ENCODE measurements at places on chromosomes 11 and 22. TPM values are rescaled to one million over a fixed set of nuclear protein-coding genes. Genes with fewer than 3 reads are reported as not detected.

Gene MAPK8IP2
- 0.26 TPM for total RNA-seq

Gene GPR83
- total RNA-seq: not detected

Gene LDHAL6A
- total RNA-seq: not detected

Gene IGSF9B
- total RNA-seq: not detected

Gene SEPTIN5
- 28.1 TPM for total RNA-seq

Gene FAM180B
- not detected for total RNA-seq

Gene OR4A16
- not detected for total RNA-seq

Gene MS4A1
- total RNA-seq: not detected

Gene RNASEH2C
- 55.8 TPM for total RNA-seq

Gene CALCA
- not detected for total RNA-seq

Gene C1QTNF6
- total RNA-seq: 5.1 TPM

Gene MTMR2
- total RNA-seq: 43.3 TPM

Gene KRTAP5-11
- not detected for total RNA-seq

Gene SHISAL1
- total RNA-seq: under 0.01 TPM

Gene MMP11
- total RNA-seq: 8.2 TPM

Gene BTBD18
- total RNA-seq: not detected

Gene CNIH2
- total RNA-seq: not detected

Gene OR4D5
- not detected for total RNA-seq

Gene GLYAT
- total RNA-seq: not detected

Gene SCO2
- total RNA-seq: 2.0 TPM

Gene OR52N1
- not detected for total RNA-seq

Gene USP47
- 81.1 TPM for total RNA-seq

Gene SSTR3
- not detected for total RNA-seq

Gene MPPED1
- total RNA-seq: not detected

Gene RNF121
- total RNA-seq: 18.3 TPM

Gene CDON
- 1.8 TPM for total RNA-seq

Gene ASCL2
- not detected for total RNA-seq

Gene C11orf16
- not detected for total RNA-seq

Gene RAB39A
- under 0.01 TPM for total RNA-seq

Gene TRIM6
- 1.5 TPM for total RNA-seq

Gene RASL10A
- total RNA-seq: 22.6 TPM

Gene AGBL2
- total RNA-seq: 0.09 TPM

Gene NLRP6
- not detected for total RNA-seq

Gene IL17REL
- not detected for total RNA-seq

Gene APOA4
- total RNA-seq: not detected

Gene GRAMD4
- 41.6 TPM for total RNA-seq

Gene LRRC55
- total RNA-seq: under 0.01 TPM

Gene OR5P2
- not detected for total RNA-seq

Gene CSNK2A3
- 4.0 TPM for total RNA-seq

Gene PNPLA5
- not detected for total RNA-seq

Gene TRIM49
- not detected for total RNA-seq

Measured in dermis lymphatic vessel endothelial cell (primary cell).